ENCODE measurements at places on chromosomes 7 and 10.

DNA sequence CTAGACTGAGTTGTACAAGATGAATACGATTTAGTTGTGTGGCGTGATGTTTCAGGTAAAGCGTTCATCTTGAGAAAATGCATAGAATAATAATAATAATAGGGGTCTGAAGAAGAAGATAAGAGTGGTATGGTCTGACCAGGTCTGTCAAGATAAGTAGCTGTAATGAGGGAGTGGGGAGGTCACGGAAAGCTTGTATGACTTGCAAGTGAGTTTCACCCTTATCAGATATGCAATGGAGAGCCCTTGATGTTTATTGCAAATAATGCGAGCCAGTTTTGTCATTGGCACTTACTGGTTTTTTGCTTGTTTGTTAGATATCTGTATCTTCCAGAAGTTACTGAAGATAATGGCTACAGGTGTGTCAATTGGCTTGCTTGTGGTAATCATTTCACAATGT is 611.5 kb downstream of the CNTNAP2 start:
- DNase-seq, result no peak

DNA sequence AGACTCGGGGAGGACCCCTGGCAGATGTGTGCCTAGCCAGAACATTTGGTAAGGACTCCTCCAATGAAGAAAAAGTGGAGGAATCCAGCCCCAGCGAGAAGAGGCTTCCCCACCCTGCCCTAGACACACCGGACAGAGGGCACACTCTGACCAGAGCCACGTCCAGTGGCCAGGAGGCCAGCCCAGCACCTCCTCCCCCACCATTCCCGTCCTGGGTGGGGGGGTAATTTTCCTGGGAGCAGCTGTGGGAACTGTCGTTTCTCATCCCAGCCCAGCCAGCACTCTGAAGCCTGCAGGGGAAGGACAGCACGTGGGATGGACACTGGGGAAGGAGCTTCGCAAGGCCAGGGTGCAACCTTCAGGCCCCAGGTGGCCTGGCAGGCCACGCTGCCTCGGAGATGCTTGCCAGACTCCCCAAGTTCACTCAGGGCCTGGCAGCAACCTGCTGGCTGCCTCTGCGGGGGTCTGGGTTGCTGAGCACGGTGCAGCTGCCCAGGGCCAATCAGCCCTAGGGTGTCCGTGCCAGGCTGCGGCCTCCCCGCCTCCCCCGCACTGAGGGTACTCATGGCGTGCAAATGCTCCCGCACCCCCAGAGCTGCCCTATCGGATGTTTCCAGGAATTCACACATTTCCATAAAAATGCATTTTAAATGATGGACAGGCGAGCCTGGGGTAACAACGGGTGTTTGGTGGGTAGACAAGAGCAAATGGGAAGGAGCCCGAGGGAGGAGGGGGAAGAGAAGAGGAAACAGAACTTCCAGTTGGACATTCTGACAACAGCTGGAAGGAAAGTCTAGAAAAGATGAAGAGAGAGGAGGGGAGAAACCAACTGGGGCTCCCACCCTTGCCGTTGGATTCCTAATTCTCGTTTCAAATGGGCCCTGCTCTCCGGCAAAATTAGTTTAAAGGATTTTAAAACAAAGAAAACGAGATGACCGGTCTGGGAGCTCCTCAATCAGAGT is 1.9 kb upstream of the EN2 start:
- DNase-seq, result no peak

DNA sequence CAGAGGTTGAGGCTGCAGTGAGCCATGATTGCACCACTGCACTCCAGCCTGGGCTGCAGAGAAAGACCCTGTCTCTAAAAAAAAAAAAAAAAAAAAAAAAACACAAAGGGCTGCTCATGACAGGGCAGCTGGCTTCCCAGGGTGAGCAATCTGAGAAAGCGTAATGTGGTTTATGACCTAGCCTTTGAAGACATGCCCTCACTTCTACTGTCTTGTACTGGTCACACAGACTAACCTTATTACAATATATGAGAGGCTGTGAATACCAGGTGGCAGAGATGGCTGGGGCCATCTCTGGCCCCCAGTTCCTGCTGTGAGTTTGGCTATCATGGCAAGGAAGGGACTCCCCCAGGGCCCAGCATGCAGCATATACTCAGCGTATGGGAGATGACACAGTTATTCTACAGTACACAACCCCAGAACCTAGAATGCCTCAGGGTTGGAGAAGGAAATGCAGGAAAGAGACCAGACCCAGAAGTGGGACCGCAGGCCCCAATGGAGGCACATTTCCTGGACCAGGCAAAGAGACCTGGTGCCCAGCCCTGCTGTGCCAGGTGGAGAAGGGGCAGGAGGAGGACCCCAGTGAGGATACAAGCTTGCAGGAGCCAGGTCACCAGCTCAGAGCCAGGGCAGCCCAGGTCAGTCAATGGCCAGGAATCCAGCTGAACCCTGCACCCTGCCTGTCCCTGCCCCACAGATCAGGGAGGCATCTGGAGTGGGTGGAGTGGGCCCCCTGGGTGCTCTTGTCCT is 26.3 kb downstream of the NPTX2 start:
- DNase-seq, result no peak

DNA sequence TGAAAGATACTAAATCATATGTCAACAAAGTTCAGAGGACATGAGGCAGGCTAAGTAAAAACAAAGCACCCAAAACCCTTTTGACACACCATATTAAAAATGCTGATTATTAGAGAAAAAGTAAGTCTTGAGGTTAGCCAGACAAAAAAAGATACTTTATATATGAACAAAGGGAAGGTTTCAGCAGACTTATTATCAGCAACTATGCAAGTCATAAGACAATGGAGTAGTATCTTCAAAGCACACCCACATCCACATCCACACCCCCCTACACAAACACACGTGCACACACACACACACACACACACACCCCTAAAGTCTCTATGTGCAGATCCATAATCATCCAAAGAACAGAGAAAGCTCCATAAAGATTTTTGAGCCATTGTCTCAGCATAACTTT is 1373.9 kb upstream of the CELF2 start:
- no peak for DNase-seq

DNA sequence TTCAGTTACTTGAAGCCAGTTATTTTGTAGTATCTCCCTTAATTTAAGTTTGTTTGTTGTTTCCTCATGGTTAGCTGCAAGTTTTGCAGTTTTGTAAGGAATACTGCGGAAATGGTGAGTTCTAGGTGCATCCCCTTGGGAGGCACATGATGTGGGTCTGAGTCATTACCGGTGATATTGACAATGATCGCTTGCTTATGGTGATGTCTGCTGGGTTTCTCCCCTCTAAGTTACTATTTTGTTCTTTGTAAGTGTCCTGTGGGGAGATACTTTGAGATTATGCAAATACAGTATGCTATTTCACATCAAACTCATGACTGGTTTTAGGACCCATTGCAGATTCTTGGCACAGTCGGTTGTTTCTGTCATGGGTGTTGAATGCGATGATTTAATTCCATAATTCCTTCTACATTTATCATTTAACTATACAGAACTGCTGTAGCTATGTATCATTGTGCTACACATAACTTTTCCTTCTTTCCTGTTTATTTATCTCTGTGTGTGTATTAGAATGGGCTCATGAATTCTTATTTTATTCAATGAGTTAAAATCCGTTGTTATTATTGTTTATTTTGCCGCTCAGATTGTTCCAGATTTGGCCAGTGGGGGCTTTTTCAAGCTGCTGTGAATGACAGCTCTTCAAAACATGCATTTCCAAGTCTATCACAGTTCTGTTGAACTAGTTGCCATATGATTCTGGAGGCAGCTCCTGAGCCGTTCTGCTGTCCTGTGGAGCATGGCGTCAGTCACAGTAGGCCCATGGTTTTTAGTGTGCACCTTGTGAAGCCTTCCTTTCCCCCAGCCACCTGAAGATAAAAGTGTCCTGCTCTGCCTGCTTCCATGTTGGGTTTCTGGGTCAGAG is 18.4 kb downstream of the TSPAN14 start:
- no peak for DNase-seq

- no peak for DNase-seq
Observed at GRCh38 chr10:34155812-34156211, 659.3 kb downstream of the PARD3 start.

DNA sequence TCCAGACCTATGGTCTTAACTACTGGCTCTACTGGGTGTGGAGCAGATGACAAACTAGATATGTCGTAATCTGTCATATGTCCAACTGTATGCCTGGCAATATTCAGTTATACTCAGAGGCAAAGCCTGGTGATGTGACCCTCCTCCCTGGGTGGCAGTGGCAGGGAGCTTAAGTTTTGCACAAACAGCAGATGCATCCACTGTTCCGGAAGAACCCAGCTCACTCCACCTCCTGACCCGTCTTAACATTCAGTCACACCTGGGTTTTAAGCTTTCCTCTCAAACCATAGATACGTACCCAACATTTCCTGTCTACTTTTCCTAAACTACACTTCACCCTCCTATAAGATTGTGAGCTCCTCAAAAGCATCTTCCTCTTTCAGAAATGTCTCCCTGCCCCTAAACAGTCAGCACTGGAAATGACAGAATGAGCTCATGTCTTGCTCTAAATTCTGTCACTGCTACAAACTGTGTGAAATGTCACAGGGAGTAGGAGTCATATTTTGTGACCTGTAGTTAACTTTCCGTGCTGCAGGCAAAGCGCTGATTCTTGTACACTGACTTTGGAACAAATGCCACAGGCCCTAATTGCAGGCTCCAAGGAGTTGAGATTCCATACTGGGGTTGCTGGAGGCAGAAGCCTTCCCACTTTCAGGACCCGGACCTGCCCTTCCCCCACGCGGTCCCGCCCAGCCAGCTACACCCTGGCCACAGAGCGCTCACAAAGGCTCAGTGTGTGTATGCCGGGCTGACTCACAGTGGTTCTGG is 23.9 kb downstream of the SCD start:
- peak; percentile 25 for DNase-seq

- no peak for DNase-seq
Observed at GRCh38 chr10:92990615-92991014, 70.0 kb upstream of the CYP26C1 start.

- DNase-seq, result peak; percentile 67
Observed at GRCh38 chr7:137656227-137656849, 190.4 kb downstream of the DGKI start.

DNA sequence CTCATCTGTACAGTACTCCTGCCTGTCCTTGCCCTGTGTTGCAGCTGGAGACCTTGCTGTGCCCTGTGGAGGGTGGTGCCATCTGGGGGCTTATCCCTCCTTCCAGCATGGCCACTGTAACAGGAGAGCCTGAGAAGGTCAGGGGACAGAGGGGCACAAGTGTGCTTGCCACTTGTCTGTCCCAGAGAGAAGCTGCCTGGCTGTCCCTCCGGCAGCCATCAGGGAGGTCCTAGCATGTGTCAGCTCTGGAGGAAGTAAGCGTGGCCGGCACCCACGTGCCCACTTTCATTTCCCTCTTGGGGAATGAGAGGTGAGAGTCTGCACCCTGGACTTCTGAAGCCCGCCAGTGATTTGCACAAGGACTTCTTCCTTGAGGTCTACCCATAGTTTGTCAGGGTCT is 97.0 kb upstream of the PPIF start:
- no peak for DNase-seq

- DNase-seq, result no peak
Observed at GRCh38 chr10:56286096-56286495, 75.0 kb downstream of the ZWINT start.

DNA sequence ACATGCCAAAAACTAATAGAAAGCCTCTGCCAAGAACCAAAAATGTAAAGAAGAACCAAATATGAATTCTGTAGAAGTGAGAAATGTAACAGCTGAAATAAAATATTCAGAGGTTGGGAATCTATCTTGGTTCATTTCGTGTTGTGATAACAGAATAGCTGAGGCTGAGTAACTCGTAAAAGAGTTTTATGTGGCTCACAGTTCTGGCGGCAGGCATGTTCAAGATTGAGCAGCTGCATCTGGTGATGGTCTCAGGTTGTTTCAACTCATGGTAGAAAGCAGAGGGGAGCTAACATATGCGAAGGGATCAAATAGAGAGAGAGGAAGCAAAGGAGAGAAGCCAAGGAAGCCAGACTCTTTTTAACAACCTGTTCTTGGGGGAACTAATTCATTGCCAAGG is 717.2 kb downstream of the TNS3 start:
- no peak for DNase-seq

- no peak for DNase-seq
Observed at GRCh38 chr7:134302120-134302519, 14.6 kb downstream of the SLC35B4 start.

DNA sequence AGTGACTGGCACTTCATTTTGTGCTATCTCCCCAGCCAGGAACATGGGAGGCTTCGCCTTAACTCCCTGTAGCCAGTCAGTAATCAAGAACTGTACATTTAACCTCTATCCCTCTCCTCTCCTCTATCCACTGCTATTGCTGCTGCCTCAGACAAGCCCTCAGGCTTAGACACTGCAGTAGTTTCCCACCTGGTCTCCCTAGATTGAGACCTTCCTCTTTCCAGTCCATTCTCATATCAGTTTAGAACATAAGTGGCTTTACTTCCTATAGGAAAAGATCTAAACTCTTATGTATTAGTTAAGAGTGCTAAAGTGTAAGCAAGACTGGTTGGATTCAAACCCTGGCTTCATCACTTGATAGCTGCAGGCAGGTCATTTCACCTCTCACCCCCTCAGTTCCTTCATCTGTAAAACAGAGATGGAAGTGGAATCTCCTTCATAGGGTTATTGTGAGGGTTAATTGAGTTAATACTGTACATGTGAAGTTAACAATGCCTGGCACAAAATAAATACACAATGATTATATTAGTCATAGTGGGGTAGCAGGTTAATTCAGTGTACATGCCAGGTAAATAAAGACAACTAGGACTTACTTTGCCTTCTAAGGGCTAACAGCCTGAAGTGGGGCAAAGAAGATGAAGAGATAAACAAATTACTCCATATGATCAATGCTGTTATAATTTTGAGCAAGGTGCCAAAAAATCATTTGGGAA is 76.1 kb downstream of the ZNF277 start:
- DNase-seq, result no peak

- no peak for DNase-seq
Observed at GRCh38 chr7:4785371-4785770, 9.9 kb downstream of the AP5Z1 start.

- no peak for DNase-seq
Observed at GRCh38 chr10:73965890-73966768, 31.8 kb upstream of the VCL start.

- no peak for DNase-seq
Observed at GRCh38 chr7:100847360-100847759, 5.2 kb upstream of the SLC12A9 start.
